Posterior vena cava (tissue), 2 donors: ENCODE measurements at places on chromosomes 12 and 14.

GRCh38 chr12:105393587-105393986 lies 63.1 kb downstream of the C12orf75 start:
- no peak for DNase-seq

DNA sequence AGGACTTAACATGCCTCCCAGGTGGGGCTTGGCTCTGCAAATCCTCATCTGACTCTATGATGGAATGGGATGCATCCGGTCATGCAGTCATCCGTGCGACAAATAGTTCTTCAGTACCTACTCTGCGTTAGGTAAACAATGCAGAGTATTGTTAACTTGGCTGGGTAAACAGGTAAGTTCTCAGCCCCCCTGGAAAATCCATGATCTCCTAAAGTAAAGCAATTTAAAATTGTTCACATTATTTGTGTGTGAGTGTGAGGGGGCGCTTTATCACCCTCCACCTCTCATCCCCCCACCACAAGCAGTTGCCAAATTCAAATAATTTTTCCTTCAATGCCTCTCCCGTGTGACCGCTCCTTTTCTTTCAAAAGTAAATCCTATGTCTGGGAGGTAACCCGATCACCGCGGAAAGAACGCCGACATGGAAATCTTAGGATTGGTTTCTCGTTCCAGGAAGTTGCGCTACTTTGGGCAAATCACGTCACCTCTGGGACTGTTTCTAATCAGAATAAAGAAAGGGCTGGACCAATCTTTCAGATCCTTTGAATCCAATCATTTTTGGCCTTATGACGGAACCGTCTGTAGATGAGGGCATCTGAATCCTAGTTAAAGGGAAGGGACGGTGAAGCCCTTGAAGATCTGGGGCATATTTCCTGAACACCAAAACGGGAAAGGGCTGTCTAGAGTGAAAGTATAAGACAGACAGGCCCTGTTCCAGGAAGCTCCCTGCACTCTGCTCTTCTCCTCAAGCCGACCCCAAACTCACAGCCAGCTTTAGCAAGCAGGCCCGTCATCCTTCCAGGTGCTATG lies 44.0 kb upstream of the SINHCAF start:
- DNase-seq, result no peak

- DNase-seq, result peak; percentile 38
Observed at GRCh38 chr14:104364830-104365229, 214.7 kb upstream of the C14orf180 start.

DNA sequence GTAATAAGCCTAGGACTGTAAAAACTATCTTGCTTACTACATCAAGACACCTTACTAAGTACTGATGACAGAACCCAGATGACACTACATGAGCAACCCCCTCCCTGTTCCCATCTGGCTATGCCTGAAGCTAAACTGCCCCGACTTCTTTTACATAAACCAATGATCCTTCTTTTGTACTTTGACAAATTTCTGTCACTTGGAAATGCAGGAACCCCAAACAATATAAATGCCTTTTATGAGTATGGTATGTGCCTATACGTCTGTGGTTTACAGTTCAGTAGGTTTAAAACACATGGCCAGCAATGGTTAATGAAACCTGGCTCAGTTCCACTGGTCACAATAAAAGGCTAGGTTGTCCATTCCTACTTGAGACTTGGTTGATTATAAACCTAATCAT lies 6.1 kb downstream of the SYCP3 start:
- no peak for DNase-seq

DNA sequence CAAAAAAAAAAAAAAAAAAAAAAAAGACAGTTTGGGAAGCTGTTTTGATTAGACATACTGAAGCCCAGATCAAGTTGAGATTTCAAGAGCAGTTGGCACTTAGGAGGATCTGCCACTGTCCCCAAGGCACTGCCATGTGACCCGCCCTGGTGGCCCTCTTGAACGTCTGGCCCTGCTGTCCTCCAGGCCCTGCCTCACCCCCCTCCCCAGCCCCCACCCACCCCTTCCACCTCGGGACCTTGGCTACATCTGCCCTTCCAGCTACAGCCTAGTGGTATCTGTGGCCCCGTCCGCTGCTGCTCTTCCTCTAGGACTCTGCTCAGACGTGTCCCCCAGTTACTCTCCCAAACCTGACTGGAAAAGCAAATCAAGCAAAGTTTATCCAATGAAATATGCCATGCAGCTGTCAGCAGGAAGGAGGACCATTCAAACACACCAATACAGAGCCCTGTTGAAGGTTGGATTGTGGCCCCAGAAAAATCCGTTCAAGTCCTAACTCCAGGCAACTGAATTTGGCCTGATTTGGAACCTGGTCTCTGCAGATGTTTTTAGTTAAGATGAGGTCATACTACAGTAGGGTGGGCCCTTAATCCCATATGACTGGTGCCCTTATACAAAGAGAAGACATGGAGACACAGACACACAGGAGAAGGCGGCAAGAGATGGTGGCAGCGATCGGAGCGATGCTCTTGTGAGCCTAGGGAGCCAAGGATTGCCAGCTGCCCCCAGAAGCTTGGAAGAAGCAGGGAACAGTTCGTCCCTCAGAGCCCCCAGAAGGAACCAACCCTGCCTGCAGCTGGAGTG lies 17.7 kb downstream of the SLC25A29 start:
- peak; percentile 47 for DNase-seq

DNA sequence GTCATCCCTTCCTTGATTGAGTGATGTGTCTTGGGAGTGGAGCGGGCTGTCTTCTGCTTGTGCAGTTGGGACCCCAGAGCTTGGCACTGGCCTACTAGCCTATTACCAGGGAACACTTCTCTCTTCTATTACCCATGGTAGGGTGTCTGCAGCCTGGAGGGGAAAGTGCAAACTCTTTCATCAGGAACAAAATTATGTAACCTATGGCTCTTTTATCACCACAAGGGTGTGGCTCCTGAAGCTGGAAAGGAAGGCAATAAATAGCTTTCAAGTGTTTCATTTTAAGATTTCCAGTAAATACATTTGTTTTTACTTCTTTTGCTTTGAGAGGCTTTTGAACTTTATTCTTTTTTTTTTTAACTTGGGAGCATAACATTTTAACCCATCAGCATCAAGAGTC lies 349.7 kb upstream of the FAR2 start:
- DNase-seq, result no peak

GRCh38 chr14:74669846-74670245 lies 43.0 kb downstream of the AREL1 start:
- no peak for DNase-seq

- DNase-seq, result no peak
Observed at GRCh38 chr14:81172881-81173280, 47.9 kb downstream of the GTF2A1 start.

DNA sequence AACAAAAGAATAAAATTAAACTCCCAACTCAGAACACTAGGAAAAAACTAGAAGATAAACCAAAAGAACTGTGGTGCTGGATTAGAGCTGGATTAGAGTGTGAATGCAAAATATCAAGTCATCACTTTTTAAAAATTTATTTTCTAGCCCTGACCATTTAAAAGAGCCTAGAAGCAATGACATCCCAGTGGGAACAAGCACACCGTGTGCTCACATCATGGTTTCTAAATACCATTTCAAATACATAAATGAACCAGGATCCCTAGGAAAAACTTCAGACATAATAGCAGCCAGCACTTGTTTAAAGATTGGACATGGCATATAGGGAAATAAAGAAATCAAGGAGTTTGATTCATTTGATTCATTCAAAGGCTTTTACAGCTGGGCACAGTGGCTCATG lies 30.0 kb downstream of the KDM5A start:
- DNase-seq, result no peak

DNA sequence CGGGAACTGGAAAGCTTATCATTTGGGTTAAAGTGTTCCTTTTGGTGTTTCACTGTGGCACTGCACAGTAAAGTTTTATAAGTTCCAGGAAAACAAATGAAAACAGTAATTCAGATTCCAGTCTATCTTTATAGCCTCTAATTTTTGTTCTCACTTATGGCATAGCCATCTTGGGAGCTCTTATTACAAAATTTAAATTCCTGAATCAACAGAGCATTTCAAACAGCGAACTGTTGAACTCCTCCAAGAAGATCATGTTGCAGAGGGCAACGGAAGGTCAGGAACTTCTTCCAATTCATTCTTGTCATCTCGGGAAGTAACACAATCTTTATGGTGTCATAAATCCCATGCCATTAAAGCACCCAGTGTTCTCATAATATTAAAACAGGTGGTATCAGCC lies 229.1 kb downstream of the KCNC2 start:
- DNase-seq, result no peak

- no peak for DNase-seq
Observed at GRCh38 chr12:61713121-61713520, 547.1 kb upstream of the USP15 start.

DNA sequence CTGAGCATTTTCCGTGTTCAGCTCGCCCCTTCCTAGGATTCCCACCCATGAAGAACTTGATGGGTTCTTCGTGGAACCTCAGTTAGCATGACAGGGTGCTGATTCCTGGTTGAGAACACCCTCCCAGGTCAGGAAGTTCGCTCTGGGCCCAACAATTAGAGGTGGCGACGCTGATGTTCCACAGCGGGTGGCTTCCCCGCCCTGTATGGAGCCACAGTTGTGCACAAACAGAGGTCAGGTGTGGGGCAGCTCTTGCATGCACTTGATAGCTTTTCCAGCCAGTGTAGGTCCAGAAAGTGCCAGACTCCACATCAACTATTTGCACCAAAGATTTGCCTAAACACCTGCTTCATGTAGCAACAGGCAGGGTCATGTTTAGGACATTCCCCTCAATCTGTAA lies 788.2 kb downstream of the MED13L start:
- no peak for DNase-seq

DNA sequence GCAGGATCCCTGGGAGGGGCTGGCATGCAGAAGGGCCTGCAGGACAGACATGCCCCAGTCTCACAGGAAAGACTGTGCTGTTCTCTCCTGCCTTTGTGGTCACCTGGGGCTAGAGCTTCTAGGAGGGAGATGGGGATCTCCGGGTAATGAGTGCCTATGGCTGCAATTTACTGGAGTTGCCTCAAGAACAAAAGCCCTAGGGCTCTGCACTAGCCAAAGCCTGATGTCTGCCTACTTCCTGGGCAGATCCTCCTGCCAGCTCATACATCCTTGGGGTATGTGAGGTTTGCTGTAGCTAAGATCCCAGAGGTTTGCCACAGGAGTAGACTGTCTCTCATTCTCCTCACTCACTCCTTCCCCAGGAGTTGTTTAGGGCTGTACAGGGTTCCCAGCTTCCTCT lies 106.9 kb upstream of the PPFIA2 start:
- DNase-seq, result no peak

DNA sequence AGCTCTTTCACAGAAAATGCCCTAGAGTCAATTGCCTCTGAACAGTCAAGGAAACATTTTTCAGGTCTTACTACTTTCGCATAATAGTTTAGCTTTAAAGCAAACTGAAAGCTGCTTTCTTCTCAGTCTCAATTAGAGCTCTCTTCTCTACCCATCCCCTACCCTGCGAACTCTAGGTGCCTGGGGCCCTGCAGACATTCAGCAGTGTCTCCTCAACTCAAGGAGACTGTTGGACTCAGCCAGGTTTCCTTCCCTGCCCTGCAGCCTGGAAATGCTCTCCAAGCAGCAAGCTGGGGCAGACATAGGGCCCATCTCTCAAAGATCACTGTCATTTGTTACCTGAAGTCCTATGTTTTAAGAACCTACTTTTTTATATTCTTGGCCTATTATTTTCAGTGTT lies 312.5 kb upstream of the PRICKLE1 start:
- no peak for DNase-seq

DNA sequence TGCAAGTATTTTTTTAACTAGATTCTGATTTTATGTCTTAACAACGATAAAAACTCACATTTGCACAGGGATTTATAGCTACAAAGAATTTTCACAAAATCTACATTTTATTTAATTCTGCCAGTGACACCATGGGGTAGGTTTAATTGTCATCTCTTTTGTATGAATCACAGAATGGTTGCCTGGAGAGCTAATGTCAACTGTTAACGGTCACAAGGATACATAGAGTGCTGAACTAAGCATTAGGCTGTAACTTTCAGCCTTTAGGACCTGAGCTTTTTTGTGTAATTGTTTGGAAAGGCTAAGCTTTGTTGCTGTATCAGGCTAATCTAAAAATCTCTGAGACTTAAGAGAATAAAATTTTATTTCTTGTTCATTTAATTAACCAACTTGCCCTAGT lies 465.3 kb upstream of the TBX3 start:
- DNase-seq, result no peak

DNA sequence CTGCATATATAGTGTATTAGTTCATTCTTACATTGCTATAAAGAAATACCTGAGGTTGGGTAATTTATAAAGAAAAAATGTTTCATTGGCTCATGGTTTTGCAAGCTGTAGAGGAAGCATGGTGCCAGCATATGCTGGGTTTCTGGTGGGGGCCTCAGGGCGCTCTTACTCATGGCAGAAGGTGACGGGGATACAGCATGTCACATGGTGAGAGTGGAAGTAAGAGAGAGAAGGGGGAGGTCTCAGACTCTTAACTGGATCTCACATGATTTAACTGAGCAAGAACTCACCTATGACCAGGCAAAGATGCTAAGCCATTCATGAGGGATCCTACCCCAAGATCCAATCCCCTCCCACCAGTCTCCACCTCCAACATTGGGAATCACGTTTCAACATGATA lies 15.9 kb upstream of the PAWR start:
- DNase-seq, result no peak

DNA sequence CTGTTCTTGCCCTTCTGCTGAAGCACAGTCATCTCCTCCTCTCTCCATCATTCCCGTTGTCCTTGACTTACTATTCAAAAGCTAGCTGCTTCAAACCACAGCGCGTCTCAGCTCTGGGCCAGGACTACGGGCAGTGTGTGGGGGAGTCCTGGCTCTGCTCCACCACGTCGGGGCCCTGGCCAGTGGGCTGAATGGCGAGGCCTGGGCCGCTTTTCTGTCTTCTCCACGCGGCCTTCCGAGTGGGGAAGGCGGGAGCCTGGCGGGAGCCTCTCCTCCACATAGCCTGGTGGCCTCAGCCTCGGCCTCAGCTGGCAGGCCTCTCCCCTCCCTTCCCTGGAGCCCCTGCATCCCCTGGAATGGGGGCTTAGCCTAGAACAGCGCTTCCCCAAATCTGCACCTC lies 16.5 kb downstream of the ANKRD9 start:
- peak; percentile 51 for DNase-seq

GRCh38 chr12:105072888-105073488 lies 11.3 kb downstream of the ALDH1L2 start:
- DNase-seq, result no peak

- DNase-seq, result no peak
Observed at GRCh38 chr12:45168976-45169375, 46.9 kb upstream of the ANO6 start.

DNA sequence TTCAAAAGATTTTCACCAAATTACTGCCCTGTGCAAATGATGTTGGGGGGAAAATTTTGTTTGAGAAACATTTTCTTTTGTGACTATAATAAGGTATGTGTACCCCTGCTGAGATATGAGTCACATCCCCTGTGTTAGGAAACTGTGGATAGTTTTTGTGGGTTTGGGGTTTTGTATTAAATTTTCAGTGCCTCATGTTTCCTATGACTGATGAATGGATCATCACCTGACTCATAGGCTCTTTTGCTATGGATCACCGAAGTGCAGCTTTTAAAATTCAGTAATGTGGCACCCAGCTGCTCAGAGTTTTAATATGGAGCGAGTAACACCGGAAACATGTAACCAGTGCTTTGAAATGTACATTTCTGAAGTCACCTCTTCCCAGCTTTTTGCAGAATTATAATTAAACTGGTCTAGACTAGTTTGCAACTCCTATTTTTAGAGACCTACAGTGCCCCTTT lies 167.4 kb upstream of the HMGA2 start:
- DNase-seq, result no peak

- DNase-seq, result no peak
Observed at GRCh38 chr12:8909752-8910151, 4.6 kb upstream of the PHC1 start.
